Tibial nerve (tissue), 4 donors: ENCODE measurements at places on chromosomes 12 and 14. TPM values are rescaled to one million over a fixed set of nuclear protein-coding genes. Genes with fewer than 3 reads are reported as not detected.
A peak's percentile ranks its signal among the peaks of the same experiment; 100 is the strongest.

DNA sequence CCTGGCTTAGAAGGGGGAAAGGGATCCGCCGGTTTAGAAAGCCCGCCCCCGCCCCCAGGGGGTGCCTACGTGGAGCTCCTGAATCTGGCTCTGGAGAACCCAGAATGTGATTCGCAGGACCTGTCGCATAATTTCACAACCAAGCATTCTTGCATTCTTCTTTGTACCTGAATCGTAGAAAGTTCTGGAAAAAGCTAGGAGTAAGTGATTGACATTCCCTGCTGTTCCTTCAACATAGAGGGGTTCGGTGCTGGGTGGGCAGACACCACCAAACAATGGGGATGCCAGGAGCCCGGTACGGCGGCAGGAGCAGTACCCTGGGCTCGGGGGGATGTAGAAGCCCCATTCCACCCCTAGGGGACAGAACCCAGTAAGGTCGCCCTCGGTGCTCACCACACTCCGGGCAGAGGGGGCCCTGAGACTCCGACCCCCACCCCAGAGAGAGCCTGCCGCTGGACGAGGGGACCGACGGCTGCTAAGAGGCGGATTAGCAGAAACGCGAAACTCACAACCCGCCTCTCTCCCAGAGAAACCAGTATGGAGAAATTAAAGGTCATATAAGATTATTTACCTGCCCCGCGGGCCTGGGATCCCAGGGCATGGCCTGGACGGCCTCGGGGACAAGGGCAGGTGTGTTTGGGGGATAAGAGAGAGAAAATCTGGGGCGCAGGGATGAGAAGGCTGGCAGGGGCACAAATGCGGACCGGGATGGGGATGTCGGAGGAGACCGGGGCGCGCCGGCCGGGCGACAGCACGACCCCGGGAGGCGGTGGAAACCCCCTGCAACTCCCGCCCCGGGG, 520 bp downstream of the CSRP2 start:
- no peaks in the 10 kb centered on the region for H3K36me3 ChIP-seq

- no peak overlapping the region for H3K27ac ChIP-seq
- no peaks in the 10 kb centered on the region for H3K4me1 ChIP-seq
- H3K27me3 ChIP-seq: no peaks in the 10 kb centered on the region
- no peak for DNase-seq
Observed at GRCh38 chr12:57389033-57389432, 41.8 kb downstream of the R3HDM2 start.

DNA sequence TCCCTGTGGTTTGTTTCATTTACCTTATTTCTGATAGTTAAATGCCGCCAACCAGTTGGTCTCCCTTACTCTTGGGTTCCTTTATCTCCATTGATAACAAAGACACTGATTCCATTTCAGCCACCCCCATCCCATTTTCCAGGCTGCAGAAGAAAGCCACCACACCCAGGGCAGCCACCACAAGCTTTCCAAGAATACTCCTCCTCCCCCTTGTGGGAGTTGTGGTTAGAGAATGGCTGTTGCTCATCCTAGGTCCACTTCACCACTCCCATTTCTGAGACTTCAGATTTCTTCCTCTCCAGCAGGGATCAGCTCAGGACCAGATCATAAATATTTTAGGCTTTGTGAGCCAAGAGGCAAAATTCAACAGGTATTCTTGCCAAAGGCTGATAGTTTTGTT, 73.9 kb downstream of the ANO4 start:
- H3K27me3 ChIP-seq: no peaks in the 10 kb centered on the region
- H3K27ac ChIP-seq: no peak overlapping the region
- H3K36me3 ChIP-seq: no peaks in the 10 kb centered on the region
- H3K4me1 ChIP-seq: no peaks in the 10 kb centered on the region
- DNase-seq: no peak
- H3K4me3 ChIP-seq: no peak overlapping the region

GRCh38 chr12:49232940-49233841, 31.7 kb upstream of the TUBA1C start:
- H3K4me3 ChIP-seq: peak overlapping the region; percentile 67
- no peaks in the 10 kb centered on the region for H3K27me3 ChIP-seq
- H3K4me1 ChIP-seq: peaks cover 9% of the 10 kb centered on the region
- peak overlapping the region; percentile 25 for H3K27ac ChIP-seq
- DNase-seq: no peak
- no peaks in the 10 kb centered on the region for H3K36me3 ChIP-seq

GRCh38 chr12:52356031-52356761, 11.1 kb downstream of the KRT85 start:
- no peak overlapping the region for H3K27ac ChIP-seq
- H3K36me3 ChIP-seq: no peaks in the 10 kb centered on the region
- no peak for DNase-seq
- peaks cover 10% of the 10 kb centered on the region for H3K4me1 ChIP-seq
- no peak overlapping the region for H3K4me3 ChIP-seq
- H3K27me3 ChIP-seq: no peaks in the 10 kb centered on the region

DNA sequence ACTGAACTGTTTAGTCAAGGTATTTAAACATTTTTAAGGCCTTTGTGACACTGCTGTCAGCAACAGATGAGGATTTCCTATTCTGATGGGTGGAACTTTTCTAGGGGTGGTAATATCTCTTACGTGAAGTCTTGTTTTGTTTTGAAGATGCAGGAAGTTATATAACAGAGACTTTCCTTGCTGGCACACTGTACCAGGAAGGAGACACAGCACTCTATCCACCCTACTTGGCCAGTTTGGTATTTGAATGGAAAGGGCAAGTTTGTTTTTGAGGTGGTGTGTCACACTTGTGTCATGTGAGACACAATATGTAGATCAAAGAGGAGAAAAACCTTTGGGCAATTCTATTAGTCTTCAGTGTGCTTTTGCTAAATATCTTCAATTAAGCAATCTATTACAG, 51.6 kb upstream of the SRP54 start:
- H3K4me3 ChIP-seq: no peak overlapping the region
- H3K27me3 ChIP-seq: no peaks in the 10 kb centered on the region
- peak overlapping the region; percentile 4 for H3K27ac ChIP-seq
- no peaks in the 10 kb centered on the region for H3K36me3 ChIP-seq
- DNase-seq: no peak
- no peaks in the 10 kb centered on the region for H3K4me1 ChIP-seq

The HCAR3 gene
- not detected for total RNA-seq

The KRT4 gene
- total RNA-seq: not detected

DNA sequence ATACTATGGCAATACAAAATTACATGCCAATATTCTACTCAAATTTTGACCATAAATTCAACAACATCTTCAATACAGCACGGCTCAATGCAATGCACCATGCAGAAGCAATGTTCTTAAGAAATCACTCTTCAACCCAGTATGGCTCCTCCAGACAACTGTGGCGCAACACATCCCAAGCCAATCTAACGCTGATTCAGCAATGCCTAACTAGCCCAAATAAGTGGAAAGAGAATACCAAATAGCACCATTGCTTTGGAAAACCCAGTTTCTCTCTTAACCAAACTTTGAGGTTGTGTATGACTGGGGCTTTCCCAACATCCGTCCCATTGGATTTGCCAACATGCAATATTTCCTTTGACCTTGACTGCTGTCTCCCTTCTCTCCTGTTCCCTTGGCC, 211.1 kb upstream of the TBX3 start:
- no peaks in the 10 kb centered on the region for H3K4me1 ChIP-seq
- H3K27me3 ChIP-seq: no peaks in the 10 kb centered on the region
- DNase-seq: no peak

- H3K27ac ChIP-seq: no peak overlapping the region
- peaks cover 8% of the 10 kb centered on the region for H3K4me1 ChIP-seq
- H3K4me3 ChIP-seq: no peak overlapping the region
- no peaks in the 10 kb centered on the region for H3K36me3 ChIP-seq
Observed at GRCh38 chr12:6068227-6068626, 56.2 kb downstream of the VWF start.

The TAS2R13 gene
- 11.6 TPM for total RNA-seq

DNA sequence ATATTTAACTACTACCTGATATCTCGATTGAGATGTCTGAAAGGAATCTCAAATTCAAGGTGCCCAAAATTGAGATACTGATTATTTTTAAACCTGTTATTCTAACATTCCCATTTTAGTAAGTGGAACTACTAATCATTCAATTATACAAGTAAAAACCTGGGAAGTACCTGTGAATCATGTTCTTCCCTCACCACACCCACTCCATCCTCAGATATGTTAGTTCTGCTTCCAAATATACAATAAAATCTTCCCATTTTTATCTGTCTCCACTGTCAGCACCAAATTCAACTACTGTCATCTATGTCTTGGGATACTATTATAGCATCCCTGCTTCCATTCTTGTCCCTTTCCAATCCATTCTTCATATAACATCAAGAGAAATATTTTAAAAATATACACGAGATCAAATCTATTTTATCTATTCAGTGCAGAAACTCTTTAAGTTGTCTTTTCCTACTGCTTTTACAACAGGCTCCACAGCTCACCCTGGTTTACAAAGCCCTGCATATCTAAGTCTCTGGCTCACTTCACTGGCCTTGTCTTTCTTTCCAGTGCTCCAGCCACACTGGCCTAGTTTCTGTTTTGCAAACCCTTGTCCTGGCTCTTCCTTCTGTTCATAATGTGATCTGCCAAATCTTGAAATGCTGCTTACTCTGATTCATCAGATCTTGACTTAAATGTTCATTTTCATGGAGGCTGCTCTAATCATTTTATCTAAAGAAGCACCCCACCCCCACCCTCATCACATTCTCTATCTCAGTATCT, 122.3 kb downstream of the PTPRR start:
- H3K27me3 ChIP-seq: no peaks in the 10 kb centered on the region
- H3K27ac ChIP-seq: no peak overlapping the region
- no peak for DNase-seq
- no peak overlapping the region for H3K4me3 ChIP-seq
- no peaks in the 10 kb centered on the region for H3K4me1 ChIP-seq
- H3K36me3 ChIP-seq: no peaks in the 10 kb centered on the region

DNA sequence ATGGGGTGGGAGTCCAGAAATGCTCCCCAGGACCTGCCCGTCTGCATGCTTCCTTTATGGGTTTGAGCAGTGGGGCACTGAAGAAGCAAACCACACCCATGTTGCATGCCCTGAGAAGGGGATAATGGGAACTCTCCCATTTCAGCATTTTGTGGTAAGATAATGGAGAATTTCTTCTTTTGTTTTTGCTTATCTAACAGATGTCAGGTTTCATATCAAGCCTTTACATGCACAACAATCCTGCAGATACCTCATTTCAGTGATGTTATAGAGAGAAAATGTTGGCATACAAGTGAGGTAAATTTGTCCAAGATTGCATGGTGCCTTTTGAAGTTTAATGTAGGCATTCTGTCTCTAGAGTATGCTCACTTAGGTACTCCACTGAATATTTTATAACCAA, 177.0 kb downstream of the ALX1 start:
- no peaks in the 10 kb centered on the region for H3K27me3 ChIP-seq
- no peaks in the 10 kb centered on the region for H3K36me3 ChIP-seq
- H3K27ac ChIP-seq: no peak overlapping the region
- DNase-seq: no peak

The GZMB gene
- 4.8 TPM for total RNA-seq

- peak; percentile 60 for DNase-seq
- no peaks in the 10 kb centered on the region for H3K36me3 ChIP-seq
- no peaks in the 10 kb centered on the region for H3K27me3 ChIP-seq
- no peaks in the 10 kb centered on the region for H3K4me1 ChIP-seq
- no peak overlapping the region for H3K4me3 ChIP-seq
- peak overlapping the region; percentile 67 for H3K27ac ChIP-seq
Observed at GRCh38 chr12:7995266-7995963, 37.1 kb upstream of the FOXJ2 start.

The GUCY2C gene
- not detected for total RNA-seq

GRCh38 chr14:22382955-22383354, 206.1 kb downstream of the DAD1 start:
- H3K27ac ChIP-seq: no peak overlapping the region
- no peaks in the 10 kb centered on the region for H3K36me3 ChIP-seq
- peaks cover 2% of the 10 kb centered on the region for H3K27me3 ChIP-seq
- H3K4me3 ChIP-seq: no peak overlapping the region
- DNase-seq: no peak

DNA sequence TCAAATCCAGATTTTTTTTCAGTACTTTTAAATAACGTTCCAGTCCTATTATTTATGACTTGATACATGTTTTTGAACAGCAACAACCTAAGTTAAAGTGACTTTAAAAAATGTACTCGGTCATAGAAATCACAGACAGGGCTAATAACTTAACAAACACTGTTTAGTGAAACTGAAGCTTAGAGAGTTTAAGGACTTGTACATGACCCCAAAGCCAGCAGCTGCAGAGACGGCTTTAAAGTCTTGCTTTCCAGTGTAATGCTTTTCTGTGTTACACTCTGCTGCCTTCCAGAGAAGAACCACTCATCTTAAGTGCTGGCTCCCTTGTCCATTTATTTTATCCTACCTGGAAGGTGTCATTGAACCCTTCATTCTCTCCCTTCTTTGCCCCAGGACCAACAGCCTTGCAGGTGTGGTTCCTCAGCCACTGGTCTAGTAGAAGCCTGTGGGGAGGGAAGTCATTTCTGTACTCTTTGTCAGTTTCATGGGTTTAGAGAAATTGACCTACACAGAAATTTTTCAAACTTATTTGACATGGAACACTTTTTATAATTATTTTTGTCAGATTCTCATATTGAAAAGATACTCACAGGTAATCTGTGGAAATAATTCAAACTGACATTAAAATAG, 60.9 kb downstream of the NAV3 start:
- no peak for DNase-seq
- no peak overlapping the region for H3K27ac ChIP-seq
- no peaks in the 10 kb centered on the region for H3K36me3 ChIP-seq
- H3K4me1 ChIP-seq: no peaks in the 10 kb centered on the region
- H3K4me3 ChIP-seq: no peak overlapping the region

DNA sequence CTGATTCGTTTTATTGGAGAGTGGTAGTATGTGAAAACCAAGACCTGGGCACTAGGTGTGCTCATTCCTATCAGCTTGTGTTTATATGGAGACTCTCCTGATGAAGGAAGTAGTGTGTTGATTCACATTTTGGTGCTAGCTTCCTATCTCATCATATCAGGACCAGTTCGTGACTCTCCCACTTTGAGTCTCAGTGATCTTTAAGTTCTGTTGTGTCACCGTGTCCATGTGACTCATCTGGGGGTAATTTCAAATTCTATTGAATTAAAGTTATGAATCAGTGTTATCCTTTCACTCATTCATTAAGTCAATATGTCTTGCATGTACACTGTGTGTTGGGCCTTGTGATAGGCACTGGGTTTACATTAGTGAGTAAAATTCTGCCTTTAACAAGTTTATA, 180.2 kb downstream of the CACNA1C start:
- DNase-seq: no peak
- H3K27me3 ChIP-seq: no peaks in the 10 kb centered on the region
- no peaks in the 10 kb centered on the region for H3K36me3 ChIP-seq

The LUM gene
- total RNA-seq: 34.3 TPM
